ENCODE measurements at places on chromosomes 3 and 15. TPM values are rescaled to one million over a fixed set of nuclear protein-coding genes. Genes with fewer than 3 reads are reported as not detected.

Gene GRAMD2A
- total RNA-seq: 0.28 TPM

Gene CCK
- total RNA-seq: 5.1 TPM

Gene DAPK2
- total RNA-seq: 3.9 TPM

Gene SLC24A5
- total RNA-seq: not detected

Gene NR2F2
- 15.5 TPM for total RNA-seq

Gene RYR3
- 0.19 TPM for total RNA-seq

Gene TP63
- 0.28 TPM for total RNA-seq

Gene AGBL1
- total RNA-seq: not detected

Gene LNP1
- total RNA-seq: 5.9 TPM

Gene KLHL40
- not detected for total RNA-seq

Gene LMOD3
- total RNA-seq: 0.28 TPM

Gene BDH1
- 1.4 TPM for total RNA-seq

Gene PLSCR2
- total RNA-seq: not detected

Gene IL17RD
- 1.7 TPM for total RNA-seq

Gene AMIGO3
- total RNA-seq: not detected

Gene NMD3
- 155 TPM for total RNA-seq

Gene H1-8
- total RNA-seq: not detected

Gene C3orf70
- total RNA-seq: 1.9 TPM

Gene COL6A5
- not detected for total RNA-seq

Gene STAB1
- 2.9 TPM for total RNA-seq

Gene MESP1
- total RNA-seq: 0.28 TPM

Gene STXBP5L
- total RNA-seq: under 0.01 TPM

Gene TRPC1
- total RNA-seq: 48.8 TPM

Gene P2RY1
- total RNA-seq: 0.38 TPM

Gene FAM162A
- 33.0 TPM for total RNA-seq

Gene PLIN1
- under 0.01 TPM for total RNA-seq

Gene RETNLB
- total RNA-seq: not detected

Gene NME9
- total RNA-seq: not detected

Gene PAK2
- total RNA-seq: 33.2 TPM

Gene GOLGB1
- total RNA-seq: 33.7 TPM

Gene GOLGA6A
- total RNA-seq: under 0.01 TPM

Gene RASGRP1
- 6.2 TPM for total RNA-seq

Gene LRRC31
- not detected for total RNA-seq

Gene CADPS
- total RNA-seq: 0.85 TPM

Gene MKRN2OS
- total RNA-seq: not detected

Gene PIGZ
- 1.5 TPM for total RNA-seq

Gene SEC22C
- 69.2 TPM for total RNA-seq

Gene WNT5A
- 36.4 TPM for total RNA-seq

Gene SH2D7
- total RNA-seq: not detected

Gene NAALADL2
- total RNA-seq: 7.3 TPM

Gene STRIT1
- total RNA-seq: not detected

Gene LIPC
- under 0.01 TPM for total RNA-seq

Gene WDR72
- total RNA-seq: under 0.01 TPM

Gene DUOXA2
- total RNA-seq: not detected

Gene MIX23
- 53.5 TPM for total RNA-seq
